ENCODE measurements at places on chromosomes 2 and 18. TPM values are rescaled to one million over a fixed set of nuclear protein-coding genes. Genes with fewer than 3 reads are reported as not detected.

CCDC178 gene
- not detected for total RNA-seq

DNA sequence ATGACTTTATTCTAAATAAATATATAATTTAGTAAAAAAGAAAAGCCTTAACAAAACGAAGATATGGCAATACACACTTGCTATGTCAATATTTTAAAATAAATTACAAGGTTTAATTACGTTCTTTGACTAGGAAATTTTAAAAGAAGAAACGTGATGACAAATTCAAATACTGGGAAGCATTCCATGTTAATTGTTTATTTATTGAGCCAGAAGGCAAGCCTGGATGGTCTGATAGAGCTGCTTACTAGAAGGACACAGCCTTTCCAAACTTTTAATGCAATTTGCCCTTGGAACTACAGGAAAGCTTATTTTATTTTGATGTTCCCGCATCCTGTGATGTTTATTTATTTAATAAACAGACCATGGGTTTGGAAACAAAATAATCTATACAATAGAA, 33.4 kb upstream of the DSEL start:
- no peak for DNase-seq

DNA sequence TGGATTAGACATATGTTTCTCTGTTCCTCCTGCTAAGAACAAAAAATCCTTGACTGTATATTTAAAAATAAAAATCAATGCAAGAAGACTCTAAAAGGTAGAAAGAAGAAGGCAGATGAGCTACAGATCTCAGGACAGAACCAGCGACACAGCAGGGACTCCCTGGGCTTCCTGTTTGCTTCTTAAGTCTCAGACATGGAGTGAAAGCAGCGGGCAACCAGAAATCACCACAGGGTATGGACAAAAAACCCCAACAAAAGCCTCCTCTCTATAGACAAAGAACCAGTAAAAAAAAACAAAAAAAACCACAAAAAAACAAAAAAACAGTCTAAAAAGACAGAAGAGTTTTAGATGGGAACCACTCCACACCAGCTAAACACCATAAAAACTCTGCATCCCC, 971.0 kb upstream of the GYPC start:
- no peak for DNase-seq

DNA sequence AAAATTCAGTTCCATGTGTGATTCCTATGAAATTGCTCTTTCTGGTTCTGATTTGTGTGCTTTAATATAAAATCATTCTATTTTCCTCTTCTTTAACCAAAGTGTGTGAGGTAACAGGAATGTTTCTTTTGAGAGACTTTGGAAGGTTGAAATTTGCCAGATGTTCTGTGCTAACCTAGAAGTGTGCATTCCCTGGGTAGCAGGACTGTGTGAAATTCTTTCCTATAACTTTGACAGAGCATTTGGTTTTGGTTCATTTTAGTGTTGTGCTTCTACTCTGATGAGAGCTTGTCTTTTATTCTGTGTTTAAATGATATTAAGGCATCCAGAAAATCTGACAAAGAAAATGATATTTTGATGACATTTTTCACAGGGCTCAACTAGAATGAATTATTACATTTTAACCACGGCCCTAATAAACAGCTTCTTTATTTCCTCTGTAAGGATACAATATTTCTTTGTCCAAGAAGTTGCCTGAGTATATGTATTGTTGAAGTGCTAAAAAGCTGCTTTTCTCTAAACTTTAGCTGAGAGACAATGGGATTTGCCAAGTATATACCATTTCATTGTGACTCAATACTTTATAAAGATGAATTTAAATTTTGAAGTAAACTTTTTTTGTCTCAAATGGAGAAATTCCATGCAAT, 34.7 kb upstream of the DLX1 start:
- peak; percentile 74 for DNase-seq

TLX2 gene
- not detected for total RNA-seq

STK17B gene
- total RNA-seq: 24.2 TPM

DNA sequence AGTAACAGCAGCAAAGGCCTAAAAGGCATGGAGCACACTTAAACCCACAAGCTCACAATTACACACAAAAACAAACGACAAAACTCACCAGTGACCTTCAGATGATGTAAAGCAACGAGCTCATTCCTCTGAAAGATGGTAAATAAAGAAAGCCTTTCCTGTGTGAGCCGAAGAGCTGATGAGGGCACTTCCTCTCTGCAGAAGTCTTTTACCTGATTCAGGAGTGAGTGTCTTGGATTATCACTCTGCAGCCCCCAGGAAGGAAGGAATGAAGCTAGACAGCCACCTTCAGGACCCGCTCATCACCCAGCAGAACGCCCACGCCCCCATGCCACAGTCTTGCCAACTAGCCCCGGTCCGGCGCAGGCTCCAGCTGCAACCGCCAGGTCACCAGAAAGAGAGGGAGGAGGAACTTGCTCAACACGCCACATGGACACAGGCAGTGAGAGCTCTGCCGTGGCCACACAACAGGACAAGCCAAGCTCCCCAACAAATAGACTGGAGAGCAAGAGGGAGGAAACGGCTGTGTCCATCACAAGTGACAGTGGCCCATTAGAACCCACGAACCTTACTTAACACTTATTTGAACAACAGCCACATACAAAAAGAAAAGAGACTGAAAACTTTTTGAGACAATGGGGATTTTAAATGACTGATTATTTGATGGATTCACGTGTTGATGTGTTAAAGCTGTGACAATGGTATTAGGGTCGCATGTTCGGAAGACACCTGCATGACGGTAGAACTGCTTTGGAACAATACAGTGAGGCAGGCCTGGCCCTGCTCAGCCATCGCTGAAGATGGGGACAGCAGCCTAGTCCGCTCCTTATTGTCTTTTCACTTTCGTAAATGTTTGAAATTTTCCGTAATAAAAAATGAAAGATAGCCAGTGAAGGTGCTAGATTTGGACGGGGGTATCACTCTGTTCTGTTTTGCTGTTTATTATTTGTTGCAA, 127.3 kb downstream of the HDAC4 start:
- DNase-seq: no peak

- DNase-seq: no peak
Observed at GRCh38 chr2:96535331-96535730, 1.2 kb upstream of the ARID5A start.

GRCh38 chr18:22132763-22133162, 36.6 kb upstream of the GATA6 start:
- DNase-seq: no peak

DNA sequence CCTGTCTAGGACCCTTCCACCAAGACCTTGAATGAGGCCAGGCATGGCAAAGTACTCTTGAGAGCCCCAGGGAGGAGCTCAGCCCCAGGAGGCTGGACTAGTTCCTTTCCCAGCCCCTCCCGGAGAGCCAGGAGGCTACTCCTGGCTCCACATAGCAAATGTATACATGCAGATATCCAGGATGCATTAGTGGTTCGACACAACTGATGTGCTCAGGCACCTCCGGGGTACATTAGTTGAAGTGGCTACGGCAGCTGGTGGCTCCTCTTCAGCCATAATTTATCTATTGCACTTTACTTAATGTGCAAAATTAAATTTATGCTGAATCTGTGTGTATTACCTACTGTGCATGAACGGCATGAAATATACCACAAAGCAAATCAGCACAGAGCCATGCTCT, 182.8 kb upstream of the MEIS1 start:
- no peak for DNase-seq

GRCh38 chr2:177038787-177039484, 173.7 kb upstream of the HNRNPA3 start:
- DNase-seq: no peak

DNA sequence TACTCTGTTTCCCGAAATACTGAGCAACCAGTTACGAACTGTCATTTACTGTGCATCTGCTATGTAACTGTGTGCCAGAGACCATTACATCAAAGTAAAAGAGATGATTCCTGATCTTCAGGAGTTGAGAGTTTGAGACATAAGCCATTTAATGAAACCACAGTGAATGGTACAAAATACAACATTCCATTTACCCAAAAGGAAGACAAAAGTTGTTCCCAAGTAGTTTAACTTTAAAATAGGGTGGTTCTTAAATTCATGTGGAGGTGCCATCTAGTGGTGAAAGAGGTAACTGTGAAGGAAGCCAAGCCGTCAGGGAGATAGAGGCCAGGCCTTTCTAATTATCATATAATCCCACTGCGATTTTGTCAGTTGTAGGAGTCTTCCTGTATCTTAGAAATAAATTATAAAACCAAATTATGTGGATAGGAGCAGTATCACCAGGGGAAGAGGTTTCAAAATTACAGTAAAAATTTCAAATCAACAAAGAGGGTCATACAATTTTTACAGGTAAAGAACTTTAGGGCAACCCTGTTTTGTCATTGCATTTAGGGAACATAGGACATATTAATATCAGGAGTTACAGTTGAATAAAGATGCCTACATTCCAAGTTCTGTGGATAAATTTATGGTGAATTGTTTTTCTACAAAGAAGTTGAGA, 67.7 kb downstream of the EPAS1 start:
- peak; percentile 59 for DNase-seq

HOXD12 gene
- not detected for total RNA-seq

DNA sequence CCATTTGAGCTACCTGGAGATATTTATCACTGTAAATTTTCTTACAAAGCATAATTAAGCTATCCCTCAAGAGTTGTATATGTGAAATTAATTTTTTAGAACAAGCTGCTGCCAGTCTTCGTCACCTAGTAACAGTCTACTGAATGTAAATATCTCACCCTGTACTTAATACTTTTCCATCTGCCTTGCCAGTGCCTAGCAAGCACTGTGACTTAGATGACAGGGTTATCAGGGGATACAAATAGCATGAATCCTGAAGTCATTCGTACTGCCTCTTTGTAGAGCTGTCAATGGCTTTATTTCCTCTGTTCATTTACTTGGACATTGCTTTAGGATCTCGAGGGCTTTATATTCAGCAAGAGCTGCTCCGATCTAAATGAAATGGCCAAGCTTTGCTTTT, 763.6 kb downstream of the ADCYAP1 start:
- DNase-seq: no peak

CSRNP3 gene
- total RNA-seq: 20.6 TPM

- DNase-seq: no peak
Observed at GRCh38 chr2:154914561-154914960, 216.1 kb downstream of the KCNJ3 start.

GRCh38 chr18:56085551-56085950, 497.6 kb upstream of the TCF4 start:
- peak; percentile 81 for DNase-seq

- DNase-seq: no peak
Observed at GRCh38 chr2:179726461-179727180, 134.8 kb downstream of the ZNF385B start.

NETO1 gene
- total RNA-seq: not detected

MLPH gene
- 10.3 TPM for total RNA-seq

GRCh38 chr2:201234663-201235135, 25.6 kb upstream of the CASP8 start:
- DNase-seq: no peak

CCNT2 gene
- total RNA-seq: 59.4 TPM

GRCh38 chr2:223366566-223366965, 235.6 kb downstream of the SCG2 start:
- peak; percentile 18 for DNase-seq

SNORC gene
- 0.41 TPM for total RNA-seq

LAMA3 gene
- total RNA-seq: 37.0 TPM

GRCh38 chr2:222380456-222380855, 43.9 kb upstream of the SGPP2 start:
- DNase-seq: no peak

CHRND gene
- total RNA-seq: 34.2 TPM

DNA sequence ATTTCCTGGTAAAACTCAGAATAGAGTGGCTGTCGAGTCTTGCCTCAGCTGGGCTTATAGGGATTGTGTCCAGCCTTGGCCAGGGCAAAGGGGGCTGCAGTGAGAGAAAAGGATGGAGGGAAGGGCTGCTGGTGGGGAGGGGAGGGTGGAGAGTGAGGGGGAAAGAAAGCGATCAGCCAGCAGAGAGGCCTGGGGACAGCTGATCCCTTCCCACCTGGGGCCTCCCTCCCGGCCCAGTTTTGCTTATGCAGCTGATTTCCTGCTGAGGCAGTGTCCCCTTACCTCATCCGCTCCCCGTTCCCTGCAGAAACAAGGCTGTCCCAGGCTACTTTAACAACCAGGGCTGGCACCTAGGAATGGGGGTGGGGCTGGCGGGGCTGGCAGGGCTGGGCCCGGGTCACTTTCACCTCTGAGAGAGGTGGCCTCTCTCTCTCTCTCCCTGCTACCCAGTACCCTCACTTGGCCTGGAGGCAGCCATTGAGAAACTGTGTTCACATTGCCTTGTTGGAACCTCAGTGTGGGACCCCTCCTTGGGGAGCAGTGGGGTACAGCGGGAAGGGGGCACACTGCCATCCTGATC, 12.2 kb upstream of the GMPPA start:
- peak; percentile 36 for DNase-seq

DNA sequence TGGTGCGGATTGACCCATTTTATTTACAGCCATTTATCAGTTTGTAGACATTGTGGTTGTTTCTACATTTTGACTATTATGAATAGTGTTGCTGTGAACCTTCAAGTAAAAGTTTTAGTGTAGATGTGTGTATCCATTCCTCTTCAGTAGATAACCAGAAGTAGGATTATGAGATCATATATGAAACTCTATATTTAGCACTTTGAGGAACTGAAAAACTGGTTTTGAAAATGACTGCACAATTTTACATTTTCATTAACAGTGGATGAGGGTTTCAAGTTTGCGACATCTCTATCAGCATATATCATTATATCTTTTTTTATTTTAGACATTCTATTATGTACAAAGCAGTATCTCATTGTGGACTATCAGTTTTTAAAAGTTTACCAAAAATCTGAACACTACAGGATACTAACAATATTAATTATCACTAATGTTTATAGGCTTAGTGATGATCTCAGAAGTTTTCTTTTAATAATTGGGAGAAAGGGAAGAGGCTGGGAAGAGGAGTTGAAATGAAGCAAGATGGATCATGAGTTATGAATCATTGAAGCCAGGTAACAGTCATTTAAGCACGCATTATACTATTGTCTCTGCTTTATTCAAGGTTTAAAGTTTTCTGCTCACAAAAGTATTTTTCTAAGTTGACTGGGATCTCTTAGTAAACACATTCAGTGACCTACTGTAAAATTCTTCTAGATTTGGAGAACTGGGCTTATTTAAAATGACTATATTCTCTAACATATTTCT, 329.0 kb upstream of the LRATD1 start:
- DNase-seq: no peak

- peak; percentile 32 for DNase-seq
Observed at GRCh38 chr2:172968061-172968469, 107.6 kb upstream of the MAP3K20 start.

- no peak for DNase-seq
Observed at GRCh38 chr18:42742969-42743368, 372.5 kb downstream of the RIT2 start.

KDSR gene
- 34.0 TPM for total RNA-seq
